ENCODE measurements at places on chromosomes 5 and 9.

- no peak for DNase-seq
Measured at GRCh38 chr5:143614831-143615230, 197.1 kb upstream of the HMHB1 start.

GRCh38 chr5:130715541-130715940 lies 449.5 kb downstream of the HINT1 start:
- no peak for DNase-seq

- no peak for DNase-seq
Measured at GRCh38 chr5:72021651-72022357, 85.5 kb upstream of the MAP1B start.

- DNase-seq, result no peak
Measured at GRCh38 chr9:137206602-137207001, 1.1 kb downstream of the NDOR1 start.

DNA sequence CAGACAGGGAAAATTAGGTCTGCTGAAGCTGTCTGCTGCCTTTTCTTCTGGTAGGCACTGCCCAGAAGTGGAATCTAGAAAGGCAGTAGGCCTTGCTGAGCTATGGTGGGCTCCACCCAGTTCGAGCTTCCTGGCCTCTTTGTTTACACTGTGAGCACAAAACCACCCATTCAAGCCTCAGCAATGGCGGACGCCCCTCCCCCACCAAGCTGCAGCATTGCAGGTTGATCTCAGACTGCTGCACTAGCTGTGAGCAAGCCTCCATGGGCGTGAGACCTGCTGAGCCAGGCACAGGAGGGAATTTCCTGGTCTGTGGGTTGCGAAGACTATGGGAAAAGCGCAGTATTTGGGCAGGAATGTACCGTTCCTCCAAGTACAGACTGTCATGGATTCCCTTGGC lies 18.5 kb downstream of the AGTPBP1 start:
- no peak for DNase-seq

DNA sequence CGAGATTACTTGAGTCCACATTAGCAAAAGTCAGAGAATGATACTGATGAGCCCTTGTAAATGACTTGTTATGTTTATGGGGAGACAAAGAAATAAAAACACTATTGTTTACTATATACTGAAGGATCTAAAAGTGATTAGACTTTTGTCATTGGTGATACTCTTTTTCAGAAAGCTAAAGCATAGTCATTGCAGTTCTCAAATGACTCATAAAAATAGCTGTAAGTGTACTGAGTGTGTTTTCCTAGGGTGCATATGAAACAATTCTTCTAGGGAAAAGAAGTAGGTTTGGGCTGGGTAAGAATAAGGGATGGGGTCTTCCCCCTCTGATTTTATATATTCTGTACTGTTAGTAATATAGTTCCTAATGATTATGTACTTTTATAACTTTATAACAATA lies 32.6 kb downstream of the WDR36 start:
- no peak for DNase-seq

DNA sequence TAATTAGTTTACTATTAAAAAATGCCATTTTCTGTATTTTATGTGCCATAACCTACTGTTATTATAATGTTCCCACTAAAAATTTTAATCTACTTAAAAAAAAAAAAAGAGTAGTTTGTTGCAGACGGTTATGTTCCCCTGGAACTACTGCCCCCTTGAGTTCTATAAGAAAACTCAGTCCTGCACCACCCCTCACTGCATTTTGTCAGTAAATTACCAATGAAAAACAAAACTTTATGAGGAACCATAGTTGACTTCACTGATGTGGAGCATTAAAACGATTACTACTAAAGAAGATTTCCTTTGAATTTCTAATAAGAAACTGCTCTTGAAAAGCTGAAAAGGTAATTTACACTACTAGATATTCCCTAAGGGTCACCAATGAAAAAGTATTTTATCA lies 288.7 kb downstream of the FBXL17 start:
- no peak for DNase-seq

DNA sequence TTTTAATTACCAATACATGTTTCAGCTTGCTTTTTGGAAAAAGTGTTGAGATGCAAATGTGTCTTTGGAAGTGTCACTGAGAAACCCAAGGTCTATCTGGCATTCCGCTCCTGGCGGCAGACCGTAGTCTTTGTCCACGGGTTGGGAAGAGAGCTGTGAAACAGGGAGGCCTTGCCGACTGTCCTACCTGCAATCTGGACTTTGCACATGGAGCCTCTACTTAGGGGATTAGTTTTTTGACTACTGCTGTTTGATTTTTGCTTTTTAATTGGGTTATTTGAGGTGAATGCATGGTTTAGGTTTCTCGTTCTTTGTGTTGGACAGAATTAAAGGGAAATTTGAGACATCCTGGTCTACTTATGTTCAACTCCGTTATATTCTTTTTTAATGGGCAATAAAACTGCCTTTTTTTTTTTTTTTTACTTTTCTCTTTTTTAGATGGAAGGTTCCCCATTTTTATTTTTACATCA lies 25.7 kb downstream of the TRIO start:
- no peak for DNase-seq

- no peak for DNase-seq
Measured at GRCh38 chr9:72276429-72276828, 88.6 kb downstream of the ZFAND5 start.

- no peak for DNase-seq
Measured at GRCh38 chr5:14790220-14790619, 81.4 kb downstream of the ANKH start.

DNA sequence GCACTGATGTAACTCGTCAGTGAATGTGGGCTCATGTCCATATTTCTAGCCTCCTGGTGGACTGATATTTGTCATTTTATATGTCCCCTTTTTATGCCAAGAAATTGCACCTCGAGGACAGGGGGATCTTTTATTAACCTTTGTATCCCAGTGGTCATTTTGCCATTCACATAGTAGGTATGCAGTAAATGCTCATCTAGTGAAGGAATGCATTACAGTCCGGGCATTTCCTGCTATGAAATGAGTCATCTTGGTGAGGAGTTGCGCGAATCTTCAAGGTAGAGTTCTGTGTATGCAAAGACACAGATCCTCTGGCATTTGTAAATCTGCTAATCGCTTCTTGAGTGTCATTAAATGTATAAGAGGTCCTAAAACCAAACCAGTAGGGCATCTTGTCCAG lies 755.5 kb upstream of the ADAMTS16 start:
- DNase-seq, result no peak

DNA sequence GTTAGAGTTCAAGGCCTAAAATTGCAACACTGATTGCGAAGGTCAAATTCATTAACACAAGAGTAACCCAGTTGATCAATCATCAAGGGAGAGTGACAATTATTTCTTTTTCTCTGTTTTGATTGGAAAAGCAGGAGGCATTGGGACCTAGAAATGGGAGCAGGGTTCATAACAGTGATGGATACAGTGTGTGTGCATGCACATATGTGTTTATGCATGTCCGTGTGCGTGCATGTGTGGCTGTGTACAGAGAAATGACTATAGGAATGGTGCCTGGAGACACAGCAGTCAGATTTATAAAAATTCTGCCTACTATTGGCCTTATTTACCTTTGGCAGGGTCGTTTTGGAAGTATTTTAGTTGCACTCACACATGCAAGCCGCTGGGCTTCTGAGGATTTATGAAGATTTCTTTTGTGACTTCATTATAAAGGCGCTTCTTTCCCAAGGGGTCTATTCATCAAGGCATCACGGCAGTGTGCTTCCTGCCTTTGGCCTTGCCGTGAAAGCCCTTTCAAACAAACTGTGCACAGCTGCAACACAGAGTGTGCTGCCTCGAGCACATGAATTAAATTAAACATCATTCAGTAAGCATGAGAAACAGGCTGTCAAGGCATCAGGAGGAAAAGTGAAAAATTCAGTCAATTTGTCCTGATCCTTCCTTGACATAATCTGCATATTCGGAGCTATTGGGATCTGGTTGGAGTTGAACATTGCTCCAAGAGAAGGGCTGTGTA lies 122.8 kb upstream of the PUM3 start:
- no peak for DNase-seq

DNA sequence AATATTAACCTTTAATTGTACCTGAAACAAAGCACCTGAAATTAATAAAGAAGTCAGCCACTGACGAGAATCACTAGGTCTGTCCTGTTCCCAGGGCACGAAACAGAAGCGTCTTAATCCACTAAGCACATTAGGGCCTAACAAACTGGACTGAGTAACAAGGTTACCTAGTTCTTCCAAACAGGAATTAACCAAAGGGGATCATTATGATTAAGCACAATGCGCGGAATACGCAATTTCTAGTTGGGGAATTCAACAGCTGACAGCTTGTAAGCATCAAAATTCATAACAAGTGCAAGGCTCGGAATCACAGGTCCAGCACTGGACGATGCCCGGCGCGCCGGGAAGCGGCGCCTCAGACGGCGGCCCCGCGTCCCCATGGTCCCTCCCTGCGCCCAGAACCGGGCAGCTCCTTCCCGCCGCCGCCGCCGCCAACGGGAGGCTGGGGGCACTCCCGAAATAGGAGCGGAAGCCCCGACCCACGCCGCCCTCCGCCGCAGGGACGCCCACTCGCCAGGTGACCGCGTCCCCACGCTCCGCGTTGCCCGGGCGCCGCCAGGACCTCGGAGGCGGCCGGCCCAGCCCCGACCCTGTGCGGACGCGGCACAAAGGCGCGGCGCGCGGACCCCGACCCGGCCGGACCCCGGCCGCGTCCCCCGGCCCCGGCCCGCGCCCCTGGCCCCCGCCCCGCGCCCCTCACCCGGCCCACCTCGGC lies 898 bp downstream of the CAMSAP1 start:
- no peak for DNase-seq

- no peak for DNase-seq
Measured at GRCh38 chr5:175107028-175107588, 336.9 kb downstream of the DRD1 start.

DNA sequence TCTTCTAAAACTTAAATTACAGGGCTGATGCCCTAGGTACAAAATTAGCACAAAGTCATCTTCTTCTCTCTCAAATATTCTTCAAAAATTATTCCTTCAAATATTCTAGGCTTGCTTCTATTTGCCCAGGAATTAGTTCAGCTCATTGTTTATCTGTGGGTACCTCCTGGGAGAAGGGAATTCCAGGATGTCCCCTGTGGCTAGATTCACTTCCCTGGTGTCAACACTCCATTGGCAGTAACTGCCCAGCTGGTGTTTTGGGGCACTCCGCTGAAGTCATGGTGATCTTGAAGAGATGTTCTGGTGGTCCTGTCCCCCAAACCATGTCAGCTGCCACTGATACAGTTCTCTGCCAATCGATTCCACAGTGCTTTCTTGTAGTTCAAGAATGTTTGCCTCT lies 26.2 kb upstream of the TGFBR1 start:
- DNase-seq, result no peak

- no peak for DNase-seq
Measured at GRCh38 chr5:43638546-43638945, 35.6 kb downstream of the NNT start.

DNA sequence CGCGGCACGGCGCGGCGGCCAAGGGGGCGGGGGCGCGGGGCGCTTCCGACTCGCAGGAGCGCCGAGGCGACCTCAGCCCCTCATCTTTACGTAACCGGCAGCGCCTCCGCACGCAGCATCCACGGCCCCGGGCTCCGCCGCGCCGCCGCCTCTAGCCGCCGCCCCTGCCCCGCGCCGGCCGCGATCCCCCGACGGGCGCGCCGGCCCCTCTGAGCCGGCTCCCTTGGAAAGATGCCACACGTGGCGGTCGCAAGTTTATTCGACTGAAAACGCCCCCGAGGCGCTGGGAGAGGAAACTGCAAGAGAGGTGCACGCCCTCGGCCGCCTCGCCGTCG lies 1.0 kb downstream of the KLF9 start:
- DNase-seq, result peak; percentile 26

DNA sequence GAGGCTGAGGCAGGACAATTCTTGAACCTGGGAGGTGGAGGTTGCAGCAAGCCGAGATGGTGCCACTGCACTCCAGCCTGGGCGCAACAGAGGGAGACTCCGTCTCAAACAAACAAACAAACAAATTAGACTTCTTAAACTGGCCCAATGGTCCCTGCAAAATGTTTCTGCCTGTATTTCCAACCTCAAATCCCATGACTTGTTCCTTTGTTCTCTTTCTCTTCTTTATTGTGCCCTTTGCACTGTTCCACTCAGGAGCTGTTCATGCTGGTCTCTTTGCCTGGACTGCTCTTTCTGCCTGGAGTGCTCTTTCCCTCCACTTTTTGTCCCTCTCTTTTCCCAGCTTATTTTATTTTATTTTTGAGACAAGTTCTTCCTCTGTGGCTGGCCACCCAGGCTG lies 4.1 kb downstream of the RABEPK start:
- DNase-seq, result no peak

DNA sequence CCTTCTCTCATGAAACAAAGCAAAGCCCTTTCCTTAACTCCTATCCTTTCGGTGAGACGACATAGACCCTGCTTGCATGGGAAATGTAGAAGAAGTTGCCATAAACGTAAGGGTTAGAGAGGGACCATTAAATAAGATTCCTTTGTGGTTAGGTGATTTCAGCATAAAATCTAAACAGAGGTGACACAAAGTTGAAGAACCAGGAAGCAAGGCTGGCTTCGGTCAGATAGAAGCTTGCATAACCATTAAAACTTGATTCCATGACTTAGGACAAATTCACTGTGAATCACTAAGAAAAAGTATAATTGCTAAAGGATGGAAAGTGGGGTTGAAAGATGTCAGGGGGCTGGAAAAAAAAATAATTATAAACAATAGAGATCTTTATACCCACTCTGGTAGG lies 30.9 kb upstream of the ABLIM3 start:
- no peak for DNase-seq

DNA sequence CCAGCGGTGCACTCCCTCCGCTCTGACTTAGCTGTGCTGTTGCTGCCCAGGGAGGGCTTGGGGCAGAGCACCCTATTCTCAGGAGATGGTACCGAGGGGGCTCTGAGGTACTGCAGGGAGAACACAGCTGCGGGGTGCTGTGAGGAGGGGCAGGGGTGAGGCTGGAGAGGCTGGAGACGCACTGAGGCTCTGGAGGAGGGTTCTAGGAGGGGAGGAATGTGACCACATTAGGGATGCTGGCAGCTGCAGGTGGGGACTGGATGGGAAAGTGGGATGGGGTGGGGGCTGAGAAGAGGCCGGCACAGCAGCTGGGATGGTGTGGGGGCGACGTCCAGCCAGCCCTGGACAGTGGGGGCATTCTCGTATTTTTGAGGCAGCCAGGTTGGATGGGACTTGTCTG lies 20.9 kb downstream of the NCS1 start:
- no peak for DNase-seq

- DNase-seq, result no peak
Measured at GRCh38 chr9:133703591-133704399, 34.4 kb downstream of the SARDH start.

DNA sequence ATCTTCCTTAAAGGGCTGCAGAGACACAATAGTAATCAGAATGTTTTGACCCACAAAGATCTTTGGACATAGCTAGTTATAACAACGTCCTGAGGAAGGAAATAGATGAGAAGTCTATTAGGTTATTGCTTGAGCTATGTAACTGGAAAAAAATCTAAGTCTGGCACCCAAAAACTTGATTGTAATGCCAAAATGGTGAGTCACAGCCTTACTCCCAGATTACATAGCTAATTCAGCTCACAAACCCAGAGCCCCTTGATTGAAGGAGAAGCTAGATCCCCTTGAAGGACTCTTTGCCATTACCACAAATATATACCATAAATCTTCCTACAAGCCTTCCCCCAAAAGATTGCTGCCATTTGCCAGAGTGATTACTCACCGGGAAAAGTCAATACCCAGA lies 341.8 kb upstream of the KIF2A start:
- DNase-seq, result no peak

- no peak for DNase-seq
Measured at GRCh38 chr9:37243588-37244345, 123.4 kb downstream of the ZCCHC7 start.

GRCh38 chr9:126945682-126946081 lies 31.1 kb downstream of the RALGPS1 start:
- no peak for DNase-seq

All from stimulated activated CD8-positive, alpha-beta memory T cell treated with anti-CD3 and anti-CD28 coated beads, Interleukin-15, amount 100 ng/mL, for 24 hours (primary cell).